Activated CD4-positive, alpha-beta T cell treated with anti-CD3 and anti-CD28 coated beads, Interleukin-2, amount 10 ng/mL, durations not matched to agents 7 days and 5 days (primary cell): ENCODE measurements at places on chromosomes 11 and 22.

DNA sequence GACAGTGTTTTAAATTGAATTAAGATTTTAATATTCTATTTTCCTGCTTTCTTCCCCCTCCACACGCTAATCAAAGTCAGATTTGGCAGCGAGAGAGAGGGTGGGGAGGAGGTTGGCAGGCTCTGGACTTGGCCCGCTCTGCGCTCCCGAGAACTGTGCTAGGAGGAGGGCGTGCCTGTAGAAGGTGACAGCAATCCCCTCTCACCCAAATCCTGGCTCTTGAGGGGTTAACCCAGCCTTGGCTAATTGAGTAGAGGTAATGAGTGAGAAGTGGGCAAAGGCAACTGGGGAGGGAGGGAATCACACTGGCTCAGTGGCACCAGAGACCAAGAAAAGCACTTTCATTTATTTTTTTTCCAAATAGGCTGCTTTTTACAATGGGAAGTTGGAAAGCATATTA is 42.2 kb downstream of the BUD13 start:
- DNase-seq: no peak

DNA sequence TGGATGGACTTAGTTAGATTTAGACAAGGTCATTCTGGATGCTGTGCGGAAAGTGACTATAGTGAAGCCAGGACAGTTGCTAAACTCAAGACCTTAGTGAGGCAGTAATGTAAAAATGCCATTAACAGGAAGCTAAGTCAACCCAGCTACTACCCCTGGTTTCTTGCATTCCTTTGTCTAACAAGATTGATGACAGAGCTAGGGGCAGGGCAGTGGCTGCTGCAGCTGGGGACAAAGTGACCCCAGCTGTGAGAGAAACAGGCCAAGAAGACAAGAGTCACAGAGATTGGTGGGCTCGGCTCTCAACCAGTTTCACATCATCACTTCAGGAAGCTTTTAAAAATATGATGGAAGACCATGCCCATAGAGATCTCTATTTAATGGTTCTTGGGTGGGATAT is 110.4 kb upstream of the POU2AF2 start:
- no peak for DNase-seq

- DNase-seq: no peak
Observed at GRCh38 chr11:18600915-18601569, 1.5 kb downstream of the MISFA start.

GRCh38 chr11:3933165-3933628 is 77.7 kb downstream of the STIM1 start:
- no peak for DNase-seq

DNA sequence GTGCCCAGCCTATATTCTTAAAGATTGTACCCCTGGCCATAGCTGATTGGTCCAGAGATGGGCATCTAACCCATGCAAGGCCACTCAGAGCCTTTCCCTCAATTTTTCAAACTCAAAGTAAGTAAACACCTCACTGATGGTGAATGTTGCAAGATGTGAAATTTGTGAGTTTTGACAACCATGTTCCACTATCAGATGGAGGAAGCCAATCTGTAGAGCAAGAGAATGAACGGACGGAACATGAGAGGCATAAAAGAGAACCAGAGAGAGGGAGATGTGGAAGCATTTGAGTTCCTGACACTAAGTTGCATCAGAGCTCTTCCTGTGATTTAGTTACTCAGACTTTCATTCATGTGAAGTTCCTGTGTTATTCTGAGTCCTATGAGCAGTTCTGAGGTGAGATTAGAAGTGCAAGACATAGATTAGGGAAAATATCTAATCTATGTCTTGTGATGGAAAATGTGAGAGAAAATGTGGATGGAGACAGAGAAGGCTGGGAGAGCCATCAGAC is 73.3 kb downstream of the PRSS23 start:
- DNase-seq: no peak
